ENCODE measurements at places on chromosomes 1 and 21.
A peak's percentile ranks its signal among the peaks of the same experiment; 100 is the strongest.

- no peak for DNase-seq
Measured at GRCh38 chr21:39047046-39047445, 136.2 kb downstream of the PSMG1 start.

GRCh38 chr1:209375097-209375496, 208.4 kb upstream of the CAMK1G start:
- DNase-seq = no peak

- DNase-seq = peak; percentile 81
Measured at GRCh38 chr1:78840453-78841271, 165.9 kb downstream of the ADGRL4 start.

- no peak for DNase-seq
Measured at GRCh38 chr1:197213193-197213592, 54.9 kb upstream of the CRB1 start.

Data from NCI-H345 (cell line).